ENCODE measurements at places on chromosomes 3 and 15. TPM values are rescaled to one million over a fixed set of nuclear protein-coding genes. Genes with fewer than 3 reads are reported as not detected.

DNA sequence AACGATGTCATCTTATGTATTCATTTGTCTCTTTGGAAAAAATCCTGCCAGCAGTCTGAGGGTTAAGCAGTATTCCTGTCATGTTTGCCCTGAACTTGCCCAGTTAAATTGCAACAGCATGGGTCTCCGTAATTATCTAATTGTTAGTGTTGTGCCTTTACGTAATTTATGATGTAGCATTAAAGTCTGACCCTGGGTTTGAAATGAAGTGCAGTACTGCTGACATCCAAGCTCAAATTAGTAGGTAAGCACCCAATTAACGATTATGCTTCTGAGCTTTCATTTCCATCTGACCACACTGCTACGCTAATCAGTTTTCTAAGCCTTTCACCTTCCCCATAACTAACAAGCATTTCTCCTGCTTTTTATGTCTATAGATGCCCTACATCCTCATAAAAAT, 241.8 kb downstream of the ARRDC4 start:
- DNase-seq, result no peak

The UBE2E2 gene
- total RNA-seq, result 11.8 TPM

GRCh38 chr3:8665407-8665896, 20.9 kb upstream of the SSUH2 start:
- no peak for DNase-seq

DNA sequence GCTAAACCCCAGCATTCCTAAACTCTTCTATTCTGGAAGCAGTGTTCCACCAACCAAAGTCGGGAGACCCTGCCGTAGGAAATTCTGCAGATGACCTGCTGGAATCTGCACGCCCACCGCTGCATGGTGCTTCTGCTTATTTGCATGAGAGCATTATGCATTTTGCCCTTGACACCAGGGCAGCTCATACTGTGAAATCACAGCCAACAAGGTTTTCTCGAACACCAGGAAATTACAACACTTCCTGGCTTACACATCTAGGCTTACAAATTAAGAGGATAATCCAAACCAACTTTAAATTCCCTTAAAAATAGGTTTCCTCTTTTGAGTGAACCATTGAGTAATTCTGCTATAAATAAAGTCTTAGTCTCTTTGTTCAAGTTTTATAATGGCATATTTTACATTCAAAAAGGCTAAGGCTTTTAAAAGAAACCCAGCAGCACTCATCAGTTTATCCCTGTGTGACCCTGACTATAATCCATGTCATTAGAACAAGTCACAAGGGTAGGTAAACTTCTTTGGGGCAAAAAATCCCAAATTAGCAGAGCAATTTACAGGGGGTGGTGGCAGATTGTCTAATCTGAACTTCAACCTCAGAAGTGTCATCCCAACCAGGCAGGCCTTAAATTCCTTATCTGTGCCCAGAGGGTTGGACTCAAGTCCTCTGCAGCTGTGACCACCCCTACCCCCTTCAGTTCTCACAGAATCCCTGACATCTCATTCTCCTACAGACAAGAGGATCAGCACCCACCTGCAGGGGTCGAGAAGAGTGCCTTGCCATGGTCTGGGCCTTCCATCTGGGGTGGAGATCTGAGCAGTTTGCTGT, 33.5 kb upstream of the RBP1 start:
- DNase-seq, result no peak

The A4GNT gene
- total RNA-seq, result not detected

The LIPC gene
- 0.93 TPM for total RNA-seq

DNA sequence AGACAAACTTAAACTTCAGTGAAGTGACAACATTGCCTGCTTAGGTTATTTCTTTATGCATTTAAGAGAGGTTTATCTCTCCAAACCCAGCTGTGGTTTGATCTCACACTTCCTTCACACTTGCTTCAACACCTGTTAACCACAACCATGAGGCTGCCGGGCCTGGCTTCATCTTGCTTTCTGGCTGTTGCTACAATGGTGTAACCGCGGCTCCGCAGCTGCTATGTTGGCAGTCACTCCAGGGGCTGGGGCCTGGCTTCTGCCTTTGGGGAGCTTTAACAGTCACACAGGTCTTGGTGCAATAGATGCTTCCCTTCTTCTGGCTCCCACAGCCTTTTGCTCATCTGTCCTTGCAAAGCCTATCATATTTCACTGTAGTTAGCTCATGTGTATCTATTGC, 72.9 kb upstream of the MNS1 start:
- peak; percentile 17 for DNase-seq

DNA sequence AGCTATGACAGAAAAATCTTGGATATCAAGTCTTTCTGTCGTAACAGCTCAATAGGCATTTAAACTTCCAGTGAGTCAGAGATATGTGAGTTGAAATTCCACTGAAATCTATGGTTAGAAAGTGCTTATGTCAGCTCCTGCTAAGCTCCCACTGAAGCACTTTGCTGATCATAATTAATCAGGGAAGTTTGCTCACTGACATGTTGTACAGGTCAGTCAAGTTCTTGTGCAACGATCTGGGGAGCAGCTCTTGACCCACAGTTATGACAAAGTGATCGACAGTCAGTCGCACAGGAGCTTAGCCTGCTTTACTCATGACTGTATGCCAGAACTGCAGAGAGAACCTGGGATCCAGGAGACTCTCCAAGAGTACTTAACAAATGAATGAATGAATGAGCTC, 453.5 kb downstream of the SOX2 start:
- DNase-seq, result no peak

DNA sequence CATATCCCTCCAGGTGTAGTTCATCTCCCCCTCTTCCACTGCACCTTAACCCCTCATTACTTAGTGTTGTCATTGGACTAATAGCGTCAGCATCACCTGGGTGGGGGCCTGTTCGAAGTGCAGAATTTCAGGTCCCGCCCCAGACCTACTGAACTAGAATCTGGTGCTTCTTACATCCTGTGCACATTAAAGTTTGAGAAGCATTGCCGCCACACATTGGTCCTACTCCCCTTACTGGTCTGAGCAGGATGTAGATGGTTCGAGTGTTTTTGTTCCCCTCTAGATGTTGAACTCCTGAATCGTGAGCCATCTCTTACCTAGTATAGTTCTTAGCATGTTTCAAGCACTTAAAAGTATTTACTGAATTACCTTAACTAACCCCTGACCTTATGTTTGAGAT, 13.2 kb downstream of the KLHL18 start:
- no peak for DNase-seq

DNA sequence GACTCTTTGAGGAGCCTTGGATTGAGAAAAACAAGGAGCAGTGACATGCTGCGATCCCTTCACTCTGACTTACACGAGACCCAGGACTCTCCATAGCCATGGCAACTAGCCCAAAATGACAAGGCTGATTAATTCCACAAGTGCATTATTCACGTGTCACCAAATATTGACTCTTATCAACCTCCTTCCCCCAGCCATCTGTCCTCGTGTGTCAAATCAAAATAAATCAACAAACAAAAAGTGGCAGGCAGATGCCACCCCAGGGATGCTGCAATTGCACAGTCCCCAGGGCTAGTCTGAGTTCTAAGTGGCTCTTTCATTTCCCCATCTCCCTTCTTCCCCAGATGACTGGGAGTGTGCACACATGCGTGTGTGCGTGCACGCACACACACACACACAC, 104.9 kb downstream of the AQP9 start:
- DNase-seq, result no peak

The CDC25A gene
- 27.8 TPM for total RNA-seq

The THRB gene
- total RNA-seq, result not detected

- DNase-seq, result no peak
These were observed 95.4 kb downstream of the MYLK start for GRCh38 chr3:123788710-123789109.

DNA sequence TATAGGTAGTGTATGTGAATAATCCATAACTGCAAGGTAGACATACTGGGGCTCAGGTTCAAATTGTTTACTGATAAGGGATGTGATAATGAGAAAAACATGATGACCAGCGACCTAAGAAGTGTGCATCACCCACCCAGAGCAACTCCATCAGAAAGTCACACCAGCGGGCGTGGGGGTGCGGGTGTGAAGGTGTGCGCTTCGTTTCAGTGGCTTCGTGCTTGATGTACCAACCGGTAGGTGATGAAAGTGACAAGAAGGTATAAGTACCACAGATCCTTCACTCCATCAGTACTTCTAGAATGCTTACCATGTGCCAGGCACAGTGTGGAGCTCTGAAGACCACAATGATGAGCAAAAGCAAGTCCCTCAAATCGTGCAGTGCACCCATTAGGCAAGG, 11.2 kb downstream of the ANP32A start:
- no peak for DNase-seq

The ARHGEF26 gene
- total RNA-seq, result 0.32 TPM

- DNase-seq, result peak; percentile 35
These were observed 41.3 kb upstream of the ICE2 start for GRCh38 chr15:60520013-60520824.

DNA sequence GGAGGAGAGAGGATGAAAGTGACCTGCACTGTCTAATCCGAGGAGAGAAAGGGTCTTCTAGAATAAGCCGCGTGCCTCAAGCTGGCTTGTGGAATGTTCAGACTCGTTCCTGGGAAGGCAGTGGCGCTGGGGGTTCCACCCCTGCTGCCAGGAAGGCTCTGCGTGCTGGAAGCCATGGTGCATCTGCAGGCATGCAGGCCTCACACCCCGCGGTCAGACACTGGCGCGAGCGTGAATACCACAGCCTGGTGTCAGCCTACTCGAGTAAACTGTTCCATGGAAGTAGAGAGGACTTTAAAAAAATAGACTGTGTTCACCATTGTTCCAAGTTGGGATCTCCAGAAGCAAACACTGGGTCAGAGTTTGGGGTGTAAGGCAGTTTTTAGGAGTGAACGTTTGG, 25.9 kb upstream of the GABRG3 start:
- DNase-seq, result no peak

DNA sequence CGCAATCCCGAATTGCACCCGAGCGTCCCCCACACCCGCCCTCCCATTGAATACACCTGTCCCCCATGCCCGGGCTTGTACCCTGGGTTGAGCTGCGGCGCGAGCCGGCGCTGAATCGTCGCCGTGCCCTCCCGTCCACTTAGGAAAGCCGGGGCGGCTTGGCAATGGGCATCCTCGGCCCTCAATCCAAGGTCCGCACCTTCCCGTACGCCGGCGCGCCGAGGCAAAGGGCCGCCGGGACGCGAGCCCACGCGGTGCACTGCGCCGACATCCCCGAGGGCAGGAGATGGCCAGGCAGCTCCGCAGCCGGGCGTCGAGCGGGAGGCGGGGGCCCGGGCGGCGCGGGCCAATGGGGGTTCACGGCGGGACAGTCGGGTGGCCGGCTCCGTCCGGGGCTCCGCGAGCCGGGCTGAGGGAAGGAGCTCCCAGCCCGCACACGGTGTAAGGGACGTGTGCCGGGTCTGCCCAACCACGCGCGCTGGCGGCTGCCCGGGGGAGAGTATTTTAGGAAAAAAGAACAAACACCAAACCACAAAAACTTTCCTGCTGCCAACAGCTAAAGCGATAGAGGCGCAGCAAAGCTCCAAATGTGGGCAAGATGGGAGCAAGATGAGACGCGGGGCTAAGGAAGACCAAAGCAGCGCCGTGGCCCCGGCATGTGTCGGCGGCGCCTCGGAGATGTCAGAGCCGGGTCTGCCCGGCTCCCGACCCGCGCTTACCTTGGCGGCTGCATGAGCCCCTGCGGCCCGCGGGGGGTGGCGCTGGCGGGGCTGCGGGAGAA, 621 bp downstream of the RGMA start:
- DNase-seq, result peak; percentile 29

DNA sequence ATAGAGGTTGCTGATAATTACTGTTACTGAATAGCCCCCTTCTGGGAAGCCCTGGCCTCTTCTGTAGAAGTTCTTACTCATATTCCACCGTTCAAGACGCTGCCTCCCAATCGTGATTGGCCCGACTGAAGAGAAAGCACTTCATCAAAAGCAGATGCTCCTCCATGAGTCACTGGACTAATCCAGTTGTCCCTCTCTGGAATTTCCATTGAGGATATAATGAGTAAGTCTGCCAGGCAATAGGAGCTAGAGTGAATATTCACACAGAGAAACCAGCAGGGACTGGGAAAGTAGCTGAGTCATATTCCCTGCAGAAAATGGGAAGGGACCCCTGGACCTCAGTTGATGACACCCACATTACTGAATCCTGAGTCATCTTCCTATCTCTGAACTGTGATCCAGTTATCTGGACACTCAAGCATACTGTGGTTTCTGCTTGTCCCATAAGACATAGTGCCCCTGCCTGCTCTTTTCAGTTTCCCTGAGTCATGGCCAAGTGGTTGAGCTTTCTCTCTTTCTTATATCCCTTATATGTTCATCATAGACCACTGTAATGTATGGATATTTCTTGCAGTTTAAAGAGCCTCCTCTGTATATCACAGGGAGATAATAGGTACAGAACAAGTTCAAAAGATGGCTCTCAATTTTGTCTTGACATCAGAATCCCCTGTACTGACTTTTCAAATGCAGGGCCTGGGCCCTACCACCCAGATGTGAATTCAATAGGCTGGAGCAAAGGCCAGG, 151.2 kb upstream of the CDIN1 start:
- DNase-seq, result no peak

The ATP13A5 gene
- not detected for total RNA-seq

- DNase-seq, result no peak
These were observed 982.7 kb upstream of the NR2F2 start for GRCh38 chr15:95347837-95348236.

The GP5 gene
- total RNA-seq, result 1.9 TPM

The TRIM42 gene
- not detected for total RNA-seq

The ACSBG1 gene
- total RNA-seq, result not detected

DNA sequence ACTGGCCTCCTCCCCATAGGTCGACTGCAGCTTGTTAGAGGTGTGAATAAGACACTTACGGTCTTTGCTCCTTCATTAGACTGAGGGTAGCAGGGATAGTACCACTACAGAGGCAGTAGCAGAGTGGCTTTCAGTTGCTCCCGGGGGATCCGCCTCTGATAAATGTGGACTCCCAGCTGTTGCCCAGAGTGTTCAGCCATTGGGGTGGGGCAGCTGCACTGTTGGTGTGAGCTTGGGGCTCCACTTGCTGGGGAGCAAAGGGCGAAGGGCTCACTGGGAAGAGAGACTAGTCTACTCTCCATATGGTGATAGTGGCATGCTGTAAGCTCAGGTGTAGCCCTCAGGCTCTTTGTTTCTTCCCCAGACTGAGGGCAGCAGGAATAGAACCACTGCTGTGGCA, 239.1 kb downstream of the LRRN1 start:
- no peak for DNase-seq

- no peak for DNase-seq
These were observed 4.6 kb upstream of the TM4SF1 start for GRCh38 chr3:149382101-149382467.

- no peak for DNase-seq
These were observed 619.0 kb upstream of the AGTR1 start for GRCh38 chr3:148078658-148079057.

GRCh38 chr3:190617185-190617584, 103.3 kb downstream of the IL1RAP start:
- peak; percentile 50 for DNase-seq

- no peak for DNase-seq
These were observed 464.4 kb downstream of the FOXP1 start for GRCh38 chr3:71119171-71119570.
